ENCODE measurements at places on chromosomes 12 and 14.
A peak's percentile ranks its signal among the peaks of the same experiment; 100 is the strongest.

- no peak for DNase-seq
Observed at GRCh38 chr12:128961957-128962356, 108.7 kb downstream of the GLT1D1 start.

DNA sequence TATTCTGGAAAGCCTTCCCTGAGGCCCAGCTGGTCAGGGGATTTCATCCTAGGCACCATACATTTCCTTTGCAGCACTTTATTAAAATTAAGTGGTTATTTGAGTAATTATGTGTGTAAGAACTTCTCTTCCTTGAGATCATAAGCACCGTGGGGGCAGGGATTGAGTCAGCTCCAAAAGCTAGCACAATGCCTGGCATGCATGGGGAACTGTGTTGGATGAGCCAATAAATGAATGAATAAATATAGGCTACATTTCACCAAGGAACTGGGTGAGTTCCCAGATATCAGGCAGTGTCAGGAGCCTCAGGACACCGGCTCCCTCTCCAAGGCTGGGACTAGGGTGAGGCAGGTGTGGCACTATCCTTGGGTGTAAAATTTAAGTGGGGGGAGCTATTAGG, 82.8 kb upstream of the FBXO21 start:
- no peak for DNase-seq

DNA sequence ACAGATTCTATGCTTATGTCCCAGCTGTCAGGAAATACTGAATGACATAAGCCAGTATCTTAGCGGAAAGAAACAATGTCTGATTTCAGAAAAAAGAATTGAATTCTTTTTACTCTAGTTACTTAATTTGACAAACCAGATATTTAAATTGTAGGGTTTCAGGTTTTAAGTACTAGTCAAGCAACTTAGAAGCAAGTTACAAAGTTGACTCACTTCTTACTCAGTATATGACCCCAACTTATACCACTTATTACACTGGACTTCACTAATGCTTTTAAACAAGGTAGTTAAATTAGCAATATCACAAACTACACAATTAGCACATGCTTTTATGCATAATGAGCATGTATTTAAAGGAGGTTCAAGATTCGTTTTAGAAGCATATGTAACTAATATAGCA, 7.1 kb downstream of the GMFB start:
- DNase-seq = no peak

DNA sequence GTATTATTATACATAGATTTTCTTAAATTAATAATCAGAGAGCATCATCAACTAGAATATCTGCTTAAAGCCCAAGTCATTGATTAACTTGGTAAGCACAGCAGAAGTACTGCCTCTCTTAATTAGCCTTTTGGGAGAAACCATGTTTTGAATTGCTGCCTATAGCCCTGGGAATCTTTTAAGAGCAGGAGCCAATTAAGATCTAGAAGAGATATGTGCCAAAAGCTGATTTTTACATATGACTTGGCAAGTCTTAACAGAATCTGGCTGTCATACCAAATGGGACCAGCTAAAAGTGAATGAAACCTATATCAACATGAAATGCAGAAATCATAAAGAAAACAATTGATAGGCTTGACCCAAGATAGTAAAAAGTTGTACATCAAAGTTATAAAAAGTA, 23.2 kb upstream of the WNK1 start:
- DNase-seq = no peak

DNA sequence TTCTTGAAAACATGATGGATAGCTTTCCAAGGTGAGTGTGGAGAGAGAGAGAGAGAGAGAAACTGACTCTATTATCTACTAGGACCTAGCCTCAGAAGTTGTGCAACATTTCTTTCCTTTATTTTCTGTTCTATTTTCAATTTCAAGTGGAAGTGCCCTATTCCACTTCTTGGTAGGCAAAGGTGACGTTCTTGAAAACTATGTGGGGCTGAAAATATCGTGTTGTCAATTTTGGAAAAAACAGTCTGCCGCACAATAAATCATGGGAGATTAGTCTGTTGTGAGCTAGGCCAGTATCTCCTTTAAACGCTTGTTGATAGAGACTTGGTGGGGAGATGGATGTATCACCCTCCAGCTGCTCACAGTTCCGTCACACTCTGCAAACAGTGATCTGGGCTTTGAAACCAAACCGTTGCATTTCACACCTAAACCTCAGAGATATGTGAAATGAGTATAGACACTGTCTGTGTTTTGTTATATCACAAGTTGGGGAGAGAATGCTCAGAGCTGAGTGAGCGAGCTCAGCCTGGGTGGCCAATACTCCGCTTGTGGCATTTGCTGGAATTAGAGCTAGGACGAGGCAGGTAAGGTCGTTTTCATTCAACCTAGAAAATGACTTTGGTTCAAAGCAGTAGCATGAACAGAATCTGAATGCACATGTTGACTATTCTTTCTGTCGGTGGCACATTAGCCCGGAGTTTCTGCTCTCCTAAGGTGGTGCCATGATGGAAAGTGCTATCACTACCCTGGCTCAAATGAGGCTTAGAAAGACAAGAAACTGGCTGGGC, 75.1 kb upstream of the ST8SIA1 start:
- no peak for DNase-seq

DNA sequence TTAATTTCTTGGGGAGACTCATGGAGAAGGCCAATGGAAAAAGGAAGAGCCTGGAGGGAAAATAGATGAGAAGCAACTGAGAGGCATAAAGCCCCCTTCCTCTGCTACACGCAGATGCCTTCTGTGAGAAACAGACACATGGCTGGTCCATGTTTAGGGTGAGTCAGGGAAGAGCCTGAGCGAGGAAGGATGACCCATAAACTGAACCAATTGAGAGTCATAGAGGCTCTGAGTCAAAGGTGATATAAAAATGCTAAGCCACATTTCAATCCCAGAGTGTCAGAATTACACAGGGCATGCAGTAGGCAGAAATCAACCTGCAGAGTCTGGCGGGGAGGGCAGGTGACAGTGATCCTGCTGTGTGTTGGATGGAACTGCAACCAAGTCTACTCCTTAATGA, 30.1 kb upstream of the NEDD1 start:
- no peak for DNase-seq

- no peak for DNase-seq
Observed at GRCh38 chr14:52434955-52435354, 117.3 kb downstream of the TXNDC16 start.

DNA sequence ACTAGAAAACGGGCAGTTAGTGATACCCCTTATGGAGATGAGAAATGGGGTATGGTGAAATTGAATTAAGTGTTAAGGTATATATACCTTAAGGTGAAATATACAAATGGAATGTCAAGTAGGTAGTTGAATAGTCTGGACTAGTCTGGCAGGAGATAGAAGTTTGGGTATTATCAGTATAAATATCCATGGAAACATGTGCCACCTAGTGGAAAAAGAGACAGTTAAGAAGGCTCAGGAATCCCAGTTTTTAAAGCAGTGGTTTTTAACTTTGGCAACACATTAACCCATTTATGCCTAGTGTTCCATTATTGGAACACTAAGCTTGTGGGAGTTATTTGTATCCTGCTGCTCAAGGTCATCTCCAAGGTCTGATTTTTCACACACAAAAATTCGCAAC, 38.6 kb upstream of the TPH2 start:
- no peak for DNase-seq

- no peak for DNase-seq
Observed at GRCh38 chr12:89117448-89118034, 234.8 kb downstream of the DUSP6 start.

- no peak for DNase-seq
Observed at GRCh38 chr14:69325646-69326265, 65.8 kb downstream of the GALNT16 start.

DNA sequence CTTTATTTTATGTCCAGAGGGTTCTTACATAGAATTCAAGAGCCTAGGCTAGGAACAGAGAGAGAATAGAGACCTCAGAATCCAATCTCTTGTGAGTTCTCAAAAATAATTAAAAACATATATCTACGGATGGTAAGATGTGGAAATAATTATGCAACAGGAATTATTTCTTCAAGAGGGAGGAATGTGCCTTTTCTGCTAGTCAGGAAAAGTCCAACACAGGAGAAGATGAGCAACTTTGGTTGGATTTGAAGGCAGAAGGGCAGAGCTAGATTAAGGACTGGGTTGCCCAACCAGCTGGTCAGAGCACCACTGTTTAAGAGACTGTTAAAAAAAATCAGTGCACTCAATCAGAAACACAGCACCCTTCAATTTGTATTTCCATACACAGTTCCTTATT, 365.5 kb downstream of the ETNK1 start:
- no peak for DNase-seq

GRCh38 chr14:93051600-93052546, 63.9 kb downstream of the ITPK1 start:
- no peak for DNase-seq

- no peak for DNase-seq
Observed at GRCh38 chr12:121729021-121729420, 16.5 kb downstream of the TMEM120B start.

DNA sequence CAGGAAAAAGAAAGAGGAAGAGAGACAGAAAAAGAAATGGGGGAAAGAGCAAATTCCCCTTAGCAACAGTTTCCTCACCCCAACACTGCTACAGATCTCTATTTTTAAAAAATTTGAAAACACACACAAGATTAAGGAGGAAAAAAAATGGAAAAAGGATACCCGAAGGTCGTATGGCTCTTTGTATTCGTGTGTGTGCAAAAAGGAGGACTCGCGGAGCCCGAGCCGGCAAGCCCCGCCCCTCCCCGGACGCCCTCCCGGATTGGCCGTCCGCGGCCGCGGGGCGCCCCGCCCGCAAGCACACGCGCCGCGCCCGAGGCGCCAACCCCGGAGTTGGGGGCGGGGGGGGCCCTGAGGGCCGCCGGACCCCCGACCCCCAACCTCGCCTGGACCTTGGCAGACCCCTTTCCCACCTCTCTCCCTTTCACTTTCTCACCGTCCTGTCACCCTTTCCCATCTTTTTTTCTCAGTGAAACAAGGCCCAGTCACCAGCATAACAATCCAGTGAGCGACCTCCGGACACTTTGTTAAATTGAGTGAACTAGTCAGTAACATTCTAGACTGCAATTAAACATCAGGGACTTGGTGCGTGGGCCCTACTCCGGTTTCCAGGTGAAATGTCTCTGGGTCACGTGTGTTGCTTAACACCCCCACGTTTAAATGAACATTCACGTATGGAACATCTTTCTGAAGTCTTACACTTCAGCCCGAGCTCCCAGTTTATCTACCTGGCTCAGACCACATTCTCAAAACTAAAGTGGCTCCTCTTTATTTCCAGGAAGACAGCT, at the start of gene C14orf93:
TSS of gene C14orf93 (minus strand) at position 205 of the 788 bp plus-strand sequence. CDS start 11,120 bp downstream, outside the sequence.
- peak; percentile 74 for DNase-seq
